Hypothalamus (tissue), 51 donors: ENCODE measurements at places on chromosomes 1 and 21.

- no peak for DNase-seq
Observed at GRCh38 chr21:32545948-32546441, 39.3 kb downstream of the TCP10L start.

DNA sequence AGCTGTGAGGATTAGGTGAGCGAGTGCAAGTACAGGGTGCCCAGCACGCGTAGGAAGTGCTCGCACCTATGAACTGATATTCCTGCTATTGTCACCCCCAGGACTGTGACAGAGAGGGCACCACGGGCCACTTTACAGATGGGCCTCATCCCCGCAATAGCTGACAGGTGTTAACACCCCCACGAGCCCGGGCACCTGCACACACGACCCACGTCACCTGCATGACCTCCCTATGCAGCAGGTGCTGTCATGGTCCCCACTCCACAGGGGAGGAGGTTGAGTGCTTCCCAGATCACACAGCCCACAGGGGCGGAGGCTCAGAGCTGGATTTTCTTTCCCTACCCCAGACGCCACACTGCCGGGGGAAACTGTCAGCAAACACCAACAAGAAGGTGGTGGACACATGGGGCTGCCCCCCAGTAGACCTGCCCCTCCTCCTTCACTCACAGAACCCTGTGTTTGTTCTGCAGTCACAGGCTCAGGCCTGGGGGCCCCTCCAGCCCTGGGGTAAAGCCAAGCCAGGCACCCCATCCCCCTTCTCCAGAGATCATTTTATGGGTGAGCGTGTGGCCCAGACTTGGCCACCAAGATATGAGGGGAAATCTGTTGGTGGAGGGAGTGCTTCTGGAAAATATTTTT lies 465.5 kb downstream of the MATN1 start:
- DNase-seq = no peak

DNA sequence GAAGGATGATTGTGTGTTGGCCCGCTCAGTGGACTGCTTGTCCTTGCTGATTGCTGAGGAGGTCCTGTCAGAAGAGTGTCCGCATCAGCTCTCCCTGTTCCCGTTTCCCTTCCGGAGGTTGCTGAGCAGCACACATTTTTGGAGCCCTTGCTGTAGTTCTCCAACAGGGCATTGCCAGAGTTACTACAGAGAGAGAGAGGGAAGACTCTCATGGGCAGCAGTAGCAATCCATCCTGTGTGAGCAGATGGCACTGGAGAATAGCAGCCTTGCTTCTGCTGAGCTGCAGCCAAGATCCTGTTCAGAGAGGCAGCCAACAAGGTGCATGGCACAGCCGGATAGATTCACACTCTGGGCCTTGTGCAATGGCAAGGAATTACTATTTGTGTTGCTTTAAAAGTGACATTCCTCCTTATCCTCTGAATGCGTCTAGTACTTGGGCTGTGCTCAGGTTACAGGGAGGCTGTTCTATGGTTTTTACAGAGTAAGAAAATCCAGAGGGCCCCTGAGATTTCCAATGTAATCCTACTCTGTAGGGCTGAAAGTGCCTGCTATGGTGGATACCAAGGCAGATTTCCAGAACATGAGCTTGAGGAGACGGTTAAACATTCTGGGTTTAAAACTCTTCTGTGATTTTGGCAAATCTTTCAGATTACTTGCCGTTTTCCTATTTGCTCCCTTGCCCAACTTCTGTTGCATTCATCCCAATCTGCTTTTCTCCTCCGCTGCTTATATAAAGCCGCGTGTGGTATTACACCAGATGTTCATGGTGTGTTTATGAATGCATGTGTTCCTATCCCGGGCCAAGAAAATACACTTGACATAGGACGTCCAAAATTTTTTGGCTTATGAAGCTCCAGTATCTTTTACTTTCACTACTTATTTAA lies 27.4 kb downstream of the AK4 start:
- no peak for DNase-seq

DNA sequence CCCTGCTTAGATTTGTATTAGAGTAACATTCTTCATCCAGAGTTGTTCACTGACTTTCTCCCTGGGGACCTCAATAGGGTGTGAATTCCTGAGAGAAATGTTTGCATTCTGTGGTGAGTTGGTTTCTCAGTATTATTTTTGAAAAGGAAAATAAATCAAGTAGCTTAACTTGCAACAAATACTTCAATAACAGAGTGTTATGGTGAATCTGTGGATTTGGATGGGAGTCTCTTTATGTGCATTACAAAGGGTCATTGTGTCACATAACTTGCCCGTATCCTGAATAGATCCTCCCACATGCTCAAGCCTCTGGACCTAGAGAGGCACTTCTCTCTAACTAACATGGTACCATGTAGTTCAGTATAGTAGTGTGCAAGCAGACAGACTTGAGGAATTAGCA lies 68.4 kb upstream of the IPO9 start:
- DNase-seq = no peak

DNA sequence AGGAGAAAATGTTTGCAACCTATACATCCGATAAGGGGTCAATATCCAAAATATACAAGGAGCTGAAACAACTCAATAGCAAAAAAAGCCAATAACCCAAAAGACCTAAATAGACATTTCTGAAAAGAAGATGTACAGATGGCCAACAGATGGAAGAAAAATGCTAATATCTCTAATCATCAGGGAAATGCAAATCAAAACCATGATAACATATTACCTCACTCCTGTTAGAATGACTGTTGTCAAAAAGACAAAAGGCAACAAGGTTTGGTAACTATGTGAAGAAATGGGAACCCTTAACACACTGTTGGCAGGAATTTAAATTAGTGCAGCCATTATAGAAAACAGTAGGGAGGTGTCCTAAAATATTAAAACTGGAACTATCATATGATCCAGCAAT lies 74.7 kb downstream of the LEPR start:
- DNase-seq = no peak

DNA sequence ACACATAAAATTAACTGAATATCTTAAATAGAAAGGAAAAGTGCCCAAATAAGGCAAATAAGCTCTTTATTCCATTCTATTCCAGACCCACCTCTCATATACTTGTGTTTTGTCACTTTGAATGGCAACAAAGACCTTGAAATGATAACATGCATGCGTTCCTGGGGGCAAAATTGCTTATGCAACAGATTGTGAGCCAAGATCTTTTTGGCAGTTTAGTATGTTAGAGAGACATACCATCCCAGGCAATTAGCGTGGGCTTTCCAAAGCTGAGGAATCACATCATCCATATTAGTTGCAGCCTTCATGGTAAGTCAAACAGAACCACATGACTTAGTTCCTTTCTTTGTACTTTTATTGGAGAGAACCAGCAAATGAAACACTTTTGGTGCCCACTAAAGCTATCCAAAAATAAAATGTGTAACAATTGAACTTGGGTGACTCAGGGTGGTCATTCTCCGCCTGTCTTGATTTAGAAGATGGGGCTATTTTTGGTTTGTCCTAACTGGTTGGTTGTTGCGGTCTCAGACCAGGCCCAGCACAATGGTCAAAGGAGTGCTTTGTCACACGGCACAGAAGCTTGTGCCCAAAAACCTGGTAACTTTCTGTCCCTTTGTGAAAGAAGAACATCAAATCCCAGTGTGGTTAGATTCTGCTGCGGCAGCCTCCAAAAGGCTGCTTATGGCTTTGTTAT lies 68.7 kb upstream of the ATF3 start:
- no peak for DNase-seq

DNA sequence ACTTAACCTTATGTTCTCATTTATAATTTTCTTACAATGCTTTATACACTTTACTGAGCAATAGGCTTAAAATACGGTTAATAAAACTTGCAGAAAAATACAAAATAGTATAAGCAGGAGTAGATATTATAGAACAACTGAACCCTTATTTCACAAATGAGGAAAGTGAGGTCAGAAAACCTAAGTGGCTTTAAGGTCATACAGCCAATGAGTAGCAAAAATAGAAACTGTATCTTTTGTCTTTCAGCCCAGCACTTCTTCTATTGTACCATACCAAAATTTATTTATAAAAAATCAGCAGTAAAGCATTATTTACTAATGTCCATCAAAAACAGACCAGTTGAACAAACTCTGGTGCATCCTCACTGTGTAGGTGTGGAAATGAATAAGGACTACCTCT lies 11.6 kb downstream of the FBXO42 start:
- no peak for DNase-seq

- no peak for DNase-seq
Observed at GRCh38 chr1:27150641-27151040, 4.3 kb downstream of the SLC9A1 start.

- DNase-seq = no peak
Observed at GRCh38 chr1:228215663-228216116, 7.8 kb downstream of the OBSCN start.
